ENCODE measurements at places on chromosomes 11 and 22.

GRCh38 chr11:2734181-2735052 is 34.6 kb upstream of the KCNQ1OT1 start:
- no peaks in the 10 kb centered on the region for H3K27me3 ChIP-seq
- no peaks in the 10 kb centered on the region for H3K4me1 ChIP-seq
- no peak for DNase-seq
- H3K4me3 ChIP-seq, result no peak overlapping the region
- no peaks in the 10 kb centered on the region for H3K36me3 ChIP-seq
- no peak overlapping the region for H3K27ac ChIP-seq

GRCh38 chr22:39722501-39722900 is 151.9 kb downstream of the CACNA1I start:
- no peaks in the 10 kb centered on the region for H3K4me1 ChIP-seq
- no peaks in the 10 kb centered on the region for H3K27me3 ChIP-seq
- no peak overlapping the region for H3K4me3 ChIP-seq
- H3K36me3 ChIP-seq, result no peaks in the 10 kb centered on the region
- DNase-seq, result no peak

DNA sequence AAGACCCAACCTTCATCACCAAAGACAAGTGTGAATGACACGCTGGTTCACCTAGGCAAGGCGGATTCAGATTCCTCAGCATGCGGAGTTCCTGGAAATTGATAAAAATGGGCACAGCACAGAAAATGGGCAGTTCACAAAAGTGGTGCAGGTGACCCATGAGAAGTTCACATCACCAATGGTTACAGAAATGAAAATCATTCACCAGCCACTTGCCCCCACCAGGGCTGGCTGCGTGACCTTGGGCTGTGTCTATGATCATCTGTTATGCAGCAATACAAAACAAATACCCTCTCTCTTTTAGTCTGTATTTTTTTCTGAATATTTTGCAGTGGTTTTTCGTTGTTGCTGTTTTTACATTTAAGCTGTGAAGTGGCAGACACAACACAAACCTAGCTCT is 415.9 kb downstream of the TBC1D22A start:
- no peak overlapping the region for H3K27ac ChIP-seq
- DNase-seq, result no peak
- H3K27me3 ChIP-seq, result no peaks in the 10 kb centered on the region
- H3K36me3 ChIP-seq, result peaks cover 20% of the 10 kb centered on the region
- no peak overlapping the region for H3K4me3 ChIP-seq

DNA sequence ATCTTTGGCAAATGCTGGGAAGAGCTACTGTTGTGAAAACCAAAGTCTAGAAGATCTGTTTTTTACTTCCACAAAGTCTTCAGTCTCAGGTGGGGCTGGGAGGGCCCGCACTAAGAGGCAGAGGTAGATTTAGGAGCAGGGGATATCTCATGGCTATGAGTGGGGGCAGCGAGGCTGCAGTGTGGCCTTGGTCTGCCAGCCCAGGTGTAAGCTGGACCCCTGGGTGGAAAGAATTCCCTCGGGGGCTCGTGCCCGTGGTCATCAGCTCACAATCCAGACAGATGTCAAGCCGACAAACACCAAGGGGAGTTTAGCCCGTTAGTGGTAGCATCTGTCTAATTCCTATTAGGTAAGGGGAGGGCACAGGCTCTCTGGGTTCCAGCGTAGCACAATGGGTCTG is 9.0 kb downstream of the PKNOX2 start:
- H3K27me3 ChIP-seq, result peaks cover 5% of the 10 kb centered on the region
- DNase-seq, result no peak
- no peaks in the 10 kb centered on the region for H3K4me1 ChIP-seq
- H3K4me3 ChIP-seq, result no peak overlapping the region
- H3K27ac ChIP-seq, result no peak overlapping the region

DNA sequence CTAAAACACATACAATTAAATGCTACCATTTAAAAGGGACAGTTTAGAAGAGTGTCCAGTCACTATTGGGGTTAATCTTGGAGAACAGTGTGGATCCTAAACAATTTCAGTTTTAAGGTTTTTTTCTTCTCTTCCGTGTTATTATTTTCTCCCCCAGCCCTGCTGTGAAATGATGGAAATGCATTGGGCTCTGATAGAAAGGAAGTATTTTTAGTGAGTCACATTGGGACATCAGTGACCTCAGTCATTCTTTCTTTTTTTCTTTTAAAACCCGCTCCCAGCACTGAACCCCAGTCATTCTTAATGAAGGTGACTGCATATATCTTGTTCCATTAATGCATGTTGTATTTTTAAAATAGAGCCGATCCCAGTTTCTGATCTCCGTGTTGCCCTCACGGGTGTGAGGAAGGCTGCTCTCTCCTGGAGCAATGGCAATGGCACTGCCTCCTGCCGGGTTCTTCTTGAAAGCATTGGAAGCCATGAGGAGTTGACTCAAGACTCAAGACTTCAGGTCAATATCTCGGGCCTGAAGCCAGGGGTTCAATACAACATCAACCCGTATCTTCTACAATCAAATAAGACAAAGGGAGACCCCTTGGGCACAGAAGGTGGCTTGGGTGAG is 93.2 kb upstream of the OR4B1 start:
- no peak for DNase-seq
- H3K4me1 ChIP-seq, result no peaks in the 10 kb centered on the region
- no peaks in the 10 kb centered on the region for H3K27me3 ChIP-seq
- peaks cover 52% of the 10 kb centered on the region for H3K36me3 ChIP-seq

DNA sequence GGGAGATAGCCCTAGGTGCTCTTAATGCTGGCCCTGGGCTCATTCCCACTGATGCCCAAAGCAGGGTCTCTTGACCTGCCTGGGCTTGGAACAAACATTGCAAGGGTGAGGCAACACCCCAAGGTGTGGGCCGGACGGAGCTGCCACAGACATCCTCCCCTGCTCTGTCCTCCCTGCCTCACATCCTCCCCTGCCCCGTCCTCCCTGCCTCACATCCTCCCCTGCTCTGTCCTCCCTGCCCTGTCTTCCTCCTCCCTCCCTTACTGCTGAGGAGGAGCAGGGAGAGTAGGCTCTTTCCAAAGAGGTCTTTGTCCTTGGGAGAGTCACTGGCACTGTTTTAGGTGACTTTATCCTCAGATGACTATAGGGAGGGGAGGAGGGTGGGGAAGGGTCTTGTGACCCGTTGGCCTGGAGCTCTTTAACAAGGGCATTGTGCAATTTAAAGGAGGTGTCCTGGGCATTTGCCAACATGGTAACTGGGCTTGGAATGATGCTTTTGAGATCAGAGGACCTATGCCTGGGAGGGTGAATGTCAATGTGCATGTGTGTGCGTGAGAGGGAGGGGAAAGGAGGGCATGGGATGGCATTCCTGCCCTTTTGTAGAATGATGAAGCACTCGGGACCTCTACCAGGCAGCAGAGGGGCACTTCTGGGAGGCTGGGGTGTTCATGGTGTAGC is 700 bp downstream of the FAM180B start:
- no peak for DNase-seq
- no peaks in the 10 kb centered on the region for H3K27me3 ChIP-seq
- H3K4me3 ChIP-seq, result no peak overlapping the region
- H3K27ac ChIP-seq, result no peak overlapping the region
- H3K36me3 ChIP-seq, result peaks cover 37% of the 10 kb centered on the region

GRCh38 chr11:26675233-26675928 is 46.5 kb downstream of the SLC5A12 start:
- no peaks in the 10 kb centered on the region for H3K36me3 ChIP-seq
- H3K4me3 ChIP-seq, result no peak overlapping the region
- no peak overlapping the region for H3K27ac ChIP-seq
- no peak for DNase-seq
- H3K27me3 ChIP-seq, result no peaks in the 10 kb centered on the region

- no peaks in the 10 kb centered on the region for H3K27me3 ChIP-seq
- peak overlapping the region; percentile 79 for H3K4me3 ChIP-seq
- peak overlapping the region; percentile 81 for H3K27ac ChIP-seq
- H3K36me3 ChIP-seq, result peaks cover 13% of the 10 kb centered on the region
Observed at GRCh38 chr11:67400251-67400941, 1.3 kb downstream of the PPP1CA start.

DNA sequence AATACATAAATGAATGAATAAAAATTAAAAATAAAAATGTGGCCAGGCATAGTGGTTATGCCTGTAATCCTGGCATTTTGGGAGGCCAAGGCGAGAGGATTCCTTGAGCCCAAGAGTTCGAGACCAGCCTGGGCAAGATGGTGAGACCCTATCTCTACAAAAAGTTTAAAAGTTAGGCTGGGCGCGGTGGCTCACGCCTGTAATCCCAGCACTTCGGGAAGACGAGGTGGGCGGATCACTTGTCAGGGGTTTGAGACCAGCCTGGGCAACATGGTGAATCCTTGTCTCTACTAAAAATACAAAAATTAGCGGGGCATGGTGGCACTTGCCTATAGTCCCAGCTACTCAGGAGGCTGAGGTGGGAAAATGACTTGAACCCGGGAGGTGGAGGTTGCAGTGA is 9.7 kb upstream of the BEST1 start:
- H3K4me3 ChIP-seq, result no peak overlapping the region
- no peaks in the 10 kb centered on the region for H3K36me3 ChIP-seq
- no peak for DNase-seq
- H3K27ac ChIP-seq, result no peak overlapping the region
- H3K4me1 ChIP-seq, result no peaks in the 10 kb centered on the region

DNA sequence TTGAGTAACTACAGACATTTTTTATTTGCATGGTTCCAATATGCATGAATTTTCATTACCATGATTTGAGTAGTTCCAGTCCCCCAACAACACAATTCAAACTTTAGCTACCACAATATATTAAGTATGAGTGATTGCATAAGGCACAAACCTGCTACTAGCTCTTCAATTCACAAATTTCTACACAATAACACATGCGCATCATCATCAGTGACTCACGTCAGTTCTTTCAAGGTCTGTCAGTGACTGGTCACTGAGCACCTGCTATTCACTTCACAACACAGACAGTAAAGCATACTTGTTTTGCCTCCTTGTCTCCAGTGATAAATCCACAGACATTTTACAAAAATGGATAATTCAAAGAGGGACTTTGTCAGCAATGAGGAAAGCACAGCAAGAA is 435.1 kb upstream of the CCDC90B start:
- H3K36me3 ChIP-seq, result no peaks in the 10 kb centered on the region
- no peak for DNase-seq
- no peak overlapping the region for H3K4me3 ChIP-seq
- no peaks in the 10 kb centered on the region for H3K27me3 ChIP-seq

DNA sequence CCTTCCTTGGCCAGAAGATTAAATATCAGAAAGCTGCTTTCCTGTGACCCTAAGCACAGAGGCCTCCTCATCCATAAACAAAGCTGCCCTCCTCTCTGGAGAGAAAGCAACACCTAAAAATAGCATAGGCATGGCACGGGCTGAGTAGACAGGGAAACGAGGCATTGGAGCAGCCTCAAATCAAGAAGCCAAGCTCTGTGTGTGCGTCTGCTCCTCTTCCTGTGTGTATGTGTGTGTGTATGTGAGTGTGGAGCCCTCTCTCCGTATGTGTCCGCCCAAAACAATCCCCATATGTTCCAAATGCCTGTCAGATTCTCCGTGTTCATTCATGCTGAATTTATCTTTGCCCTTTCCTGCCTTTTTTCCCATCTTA is 24.0 kb downstream of the KCNJ5 start:
- no peaks in the 10 kb centered on the region for H3K36me3 ChIP-seq
- no peak for DNase-seq
- no peaks in the 10 kb centered on the region for H3K27me3 ChIP-seq
- no peaks in the 10 kb centered on the region for H3K4me1 ChIP-seq

GRCh38 chr11:133134314-133135173 is 397.8 kb downstream of the OPCML start:
- H3K4me1 ChIP-seq, result no peaks in the 10 kb centered on the region
- DNase-seq, result no peak
- no peak overlapping the region for H3K4me3 ChIP-seq
- no peaks in the 10 kb centered on the region for H3K27me3 ChIP-seq
- no peak overlapping the region for H3K27ac ChIP-seq

DNA sequence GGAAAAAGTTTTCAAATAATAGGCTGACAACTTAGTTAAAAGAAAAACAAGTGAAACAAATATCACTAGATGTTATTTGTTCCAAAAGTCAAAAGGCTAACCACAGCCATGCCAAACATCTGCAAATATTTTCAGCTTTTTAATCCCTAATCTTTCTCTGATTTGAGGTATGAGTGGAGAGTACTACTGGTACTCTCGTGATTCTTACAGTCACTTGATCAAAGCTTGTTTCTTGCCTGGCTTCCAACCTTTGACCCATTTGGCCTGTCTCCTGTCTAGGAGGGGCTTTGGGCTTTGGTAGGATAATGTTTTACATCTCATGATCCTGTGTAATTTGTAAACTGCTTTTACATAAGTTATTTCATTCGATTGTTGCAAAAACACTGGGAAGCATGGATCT is 301.8 kb upstream of the SORL1-AS1 start:
- no peaks in the 10 kb centered on the region for H3K27me3 ChIP-seq
- no peaks in the 10 kb centered on the region for H3K36me3 ChIP-seq
- no peak overlapping the region for H3K4me3 ChIP-seq
- DNase-seq, result no peak
- no peaks in the 10 kb centered on the region for H3K4me1 ChIP-seq

GRCh38 chr11:45383224-45383623 is 97.1 kb upstream of the SYT13 start:
- no peaks in the 10 kb centered on the region for H3K27me3 ChIP-seq
- no peak for DNase-seq
- H3K27ac ChIP-seq, result no peak overlapping the region
- no peak overlapping the region for H3K4me3 ChIP-seq
- H3K4me1 ChIP-seq, result peaks cover 17% of the 10 kb centered on the region
- no peaks in the 10 kb centered on the region for H3K36me3 ChIP-seq

- H3K4me3 ChIP-seq, result no peak overlapping the region
- no peaks in the 10 kb centered on the region for H3K27me3 ChIP-seq
- no peaks in the 10 kb centered on the region for H3K36me3 ChIP-seq
- peaks cover 6% of the 10 kb centered on the region for H3K4me1 ChIP-seq
- no peak for DNase-seq
Observed at GRCh38 chr11:66556086-66556485, 9.4 kb downstream of the ACTN3 start.

DNA sequence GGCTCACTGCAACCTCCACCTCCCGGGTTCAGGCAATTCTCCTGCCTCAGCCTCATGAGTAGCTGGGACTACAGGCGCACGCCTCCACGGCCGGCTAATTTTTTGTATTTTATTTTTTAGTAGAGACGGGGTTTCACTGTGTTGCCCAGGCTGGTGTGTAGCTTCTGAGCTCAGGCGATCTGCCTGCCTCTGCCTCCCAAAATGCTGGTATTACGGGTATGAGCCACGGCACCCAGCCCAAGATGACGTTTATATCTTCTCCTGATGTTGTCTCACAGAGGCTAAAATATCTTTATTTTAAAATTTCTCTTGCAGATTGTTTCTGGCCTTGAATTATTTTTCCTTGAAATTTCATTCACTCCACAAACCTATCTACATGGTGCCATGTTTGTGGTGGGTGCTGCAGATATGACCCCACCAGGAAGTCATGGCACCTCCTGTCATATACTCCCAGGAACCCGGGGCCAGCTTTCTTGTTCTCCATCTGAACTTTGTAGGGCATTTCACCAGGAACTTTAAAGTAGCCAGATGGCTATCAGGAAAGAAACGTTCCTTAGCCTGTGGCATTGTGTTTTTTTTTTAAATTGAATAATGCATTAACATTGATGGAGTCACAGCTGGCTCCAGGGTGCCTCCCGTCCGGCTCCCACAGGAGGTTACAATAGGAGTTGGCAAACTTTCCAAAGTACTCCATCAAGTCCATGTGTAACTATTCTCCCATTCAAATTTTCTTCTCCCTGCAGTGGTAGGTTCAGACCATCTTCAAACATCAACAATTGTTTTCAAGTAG is 42.0 kb upstream of the LIPT2 start:
- no peak overlapping the region for H3K4me3 ChIP-seq
- no peak for DNase-seq
- H3K36me3 ChIP-seq, result no peaks in the 10 kb centered on the region
- no peaks in the 10 kb centered on the region for H3K27me3 ChIP-seq
- H3K4me1 ChIP-seq, result no peaks in the 10 kb centered on the region
- H3K27ac ChIP-seq, result no peak overlapping the region

GRCh38 chr11:96483374-96483955 is 93.7 kb downstream of the JRKL start:
- no peaks in the 10 kb centered on the region for H3K27me3 ChIP-seq
- no peak overlapping the region for H3K27ac ChIP-seq
- no peak for DNase-seq

Data from naive thymus-derived CD4-positive, alpha-beta T cell (primary cell).